ENCODE measurements at places on chromosomes 4 and X.

DNA sequence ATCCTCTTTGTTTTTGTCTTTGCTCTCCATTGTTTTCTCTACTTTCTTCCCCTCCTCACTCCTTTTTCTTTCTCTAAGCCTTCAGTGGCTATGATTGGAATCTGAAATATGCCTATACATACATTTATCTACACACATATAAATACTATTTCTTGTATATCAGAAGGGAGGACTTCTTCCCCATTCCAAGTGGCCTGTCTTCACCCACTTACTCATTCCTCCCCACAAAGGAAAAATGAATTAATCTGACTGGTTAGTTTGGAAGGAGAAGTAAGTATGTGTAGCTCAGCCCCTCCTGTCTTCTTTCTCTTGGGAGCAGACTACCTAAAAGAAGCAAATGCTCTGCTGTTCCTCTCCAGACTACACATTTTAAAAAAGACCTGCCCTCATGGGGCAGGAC is 17.7 kb downstream of the GUCY2F start:
- no peak for DNase-seq

DNA sequence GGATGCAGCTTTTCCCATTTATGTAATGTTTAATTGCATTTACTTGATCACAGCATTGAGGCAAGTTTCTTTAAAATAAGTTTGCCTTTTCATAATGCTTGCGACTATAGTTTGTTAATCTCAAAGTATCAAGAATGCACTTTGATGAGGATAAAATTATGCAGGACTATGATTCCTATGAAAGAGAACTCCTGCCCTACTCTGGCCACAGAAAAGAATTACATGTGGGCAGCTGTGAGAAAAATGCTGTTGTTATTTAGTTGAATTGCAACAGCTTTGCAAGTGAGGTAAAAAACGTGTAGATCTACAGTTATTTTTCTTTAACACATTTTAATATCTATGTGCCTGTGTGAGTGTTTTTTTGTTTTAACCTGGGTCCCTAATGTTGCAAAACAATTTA is 12.5 kb upstream of the OSTC start:
- DNase-seq, result no peak

DNA sequence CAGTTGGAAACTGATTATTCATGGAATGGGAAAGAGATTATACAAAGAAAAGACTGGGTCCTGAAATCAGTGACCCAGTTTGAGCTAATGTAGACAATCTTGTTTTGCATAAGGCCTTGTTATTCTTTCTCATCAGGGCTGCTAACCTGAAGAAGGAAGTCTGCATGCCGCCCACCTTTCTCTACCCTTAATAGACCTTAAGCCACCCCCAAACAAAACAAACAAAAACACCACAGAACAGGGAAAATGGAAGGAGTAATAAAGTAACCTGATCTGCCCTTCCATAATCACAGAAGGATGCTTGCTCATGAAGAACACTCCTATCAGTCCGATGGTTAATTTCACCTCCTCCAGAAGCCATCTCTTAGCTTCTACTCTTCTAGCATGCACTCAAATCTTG is 288.1 kb downstream of the FRMPD4 start:
- no peak for DNase-seq

DNA sequence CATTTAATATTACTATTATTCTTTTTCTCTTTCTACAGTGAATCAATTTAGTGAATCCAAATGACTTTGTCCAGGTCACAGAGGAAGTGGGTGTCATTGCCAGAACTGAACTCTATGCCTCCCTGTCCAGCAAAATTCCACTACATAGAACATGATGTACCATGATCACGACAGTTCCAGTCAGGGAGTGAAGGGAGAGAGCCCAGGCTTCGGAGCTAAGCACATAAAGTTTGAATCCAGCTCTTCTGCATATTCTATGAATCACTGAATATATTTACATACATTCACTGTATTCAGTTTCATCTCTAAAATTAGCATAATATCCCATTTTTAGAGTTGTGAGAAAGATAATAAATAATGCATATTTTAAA is 17.4 kb downstream of the ARHGEF38 start:
- DNase-seq, result no peak

DNA sequence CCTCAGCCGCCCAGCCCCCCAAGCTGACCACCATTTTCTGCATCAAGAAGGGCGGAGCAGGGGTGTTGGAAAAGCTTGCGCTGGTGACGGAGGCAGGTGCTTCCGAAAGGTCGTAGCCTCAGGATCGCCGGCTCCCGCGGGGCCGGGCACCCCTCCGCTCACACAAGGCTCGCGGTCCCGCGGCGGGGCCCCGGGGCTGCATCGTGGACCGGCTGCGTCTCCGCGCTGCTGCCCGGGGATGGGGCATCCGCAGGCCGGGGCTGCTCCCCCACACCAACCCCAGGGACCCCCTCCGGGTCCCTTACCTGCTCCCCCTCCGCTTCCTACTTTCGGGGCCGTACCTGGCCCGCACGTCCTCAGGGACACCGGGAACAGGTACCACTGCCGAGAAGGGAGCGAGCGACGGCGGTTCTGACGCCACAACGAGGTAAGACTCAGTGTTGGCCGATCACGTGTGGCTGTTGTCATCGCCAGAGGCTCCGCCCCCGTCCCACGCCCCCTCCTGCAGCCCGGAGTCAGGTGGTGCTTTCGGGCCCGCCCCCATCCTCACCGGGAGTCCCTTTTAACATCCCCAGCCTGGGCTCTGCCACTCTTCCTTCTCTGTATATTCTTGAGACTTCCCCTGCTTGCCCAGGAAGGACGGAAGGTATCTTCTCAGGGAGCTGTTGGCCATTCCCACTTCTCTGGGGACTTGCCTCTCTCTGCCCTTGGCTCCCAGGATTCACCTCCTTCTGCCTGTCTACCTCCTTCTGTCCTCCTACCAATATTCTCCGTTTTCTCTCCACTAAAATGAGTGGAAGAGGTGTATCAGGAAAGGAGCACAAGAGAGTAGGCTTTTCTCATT is at the start of gene BEX2:
Gene BEX2, minus strand, starts transcription at position 436 of the 844 bp plus-strand sequence. CDS start 1,014 bp downstream, outside the sequence.
- DNase-seq, result peak; percentile 41

DNA sequence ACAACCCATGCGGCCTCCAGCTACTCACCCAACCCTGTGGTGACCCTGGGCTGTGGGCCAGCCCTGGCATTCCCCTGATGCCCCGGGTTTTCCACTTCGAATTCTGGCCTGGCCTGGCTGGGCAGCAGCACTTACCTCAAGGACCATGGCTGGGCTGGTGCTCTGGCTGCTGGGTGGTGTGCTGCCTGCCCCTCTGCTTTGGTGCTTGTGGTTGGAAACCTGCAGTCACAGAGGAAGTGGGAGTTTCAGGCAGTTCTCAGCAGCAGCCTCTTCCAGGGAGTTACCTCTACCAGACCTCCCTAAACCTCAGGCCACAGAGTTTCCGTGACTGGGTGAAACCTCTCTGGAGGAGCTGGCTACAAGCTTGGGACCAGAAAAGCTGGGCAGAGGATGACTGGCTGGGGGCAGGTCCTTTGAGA is at the start of gene CXCR3:
Gene CXCR3, minus strand, starts transcription at position 209 of the 419 bp plus-strand sequence. Its CDS starts 62 bp downstream, at position 147.
- DNase-seq, result no peak

DNA sequence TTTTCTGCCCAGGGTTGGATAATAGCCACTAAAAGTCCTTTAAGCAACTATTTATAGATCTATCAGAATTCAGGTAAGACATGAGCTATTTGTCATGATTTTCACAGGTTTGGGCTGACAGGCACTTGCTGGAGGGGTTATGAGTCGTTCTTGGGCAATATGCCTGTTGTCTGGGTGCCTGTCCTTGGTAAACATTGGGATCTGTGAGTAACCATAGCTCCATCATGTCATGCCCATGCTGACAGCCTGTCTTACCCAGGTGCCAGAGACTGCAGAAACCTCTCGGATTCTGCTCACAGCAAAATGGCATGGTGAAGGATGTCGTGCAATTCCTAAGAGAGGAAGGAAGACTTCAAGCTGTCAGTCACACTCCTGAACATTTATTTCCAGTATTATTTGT is 116.0 kb upstream of the PUDP start:
- no peak for DNase-seq

DNA sequence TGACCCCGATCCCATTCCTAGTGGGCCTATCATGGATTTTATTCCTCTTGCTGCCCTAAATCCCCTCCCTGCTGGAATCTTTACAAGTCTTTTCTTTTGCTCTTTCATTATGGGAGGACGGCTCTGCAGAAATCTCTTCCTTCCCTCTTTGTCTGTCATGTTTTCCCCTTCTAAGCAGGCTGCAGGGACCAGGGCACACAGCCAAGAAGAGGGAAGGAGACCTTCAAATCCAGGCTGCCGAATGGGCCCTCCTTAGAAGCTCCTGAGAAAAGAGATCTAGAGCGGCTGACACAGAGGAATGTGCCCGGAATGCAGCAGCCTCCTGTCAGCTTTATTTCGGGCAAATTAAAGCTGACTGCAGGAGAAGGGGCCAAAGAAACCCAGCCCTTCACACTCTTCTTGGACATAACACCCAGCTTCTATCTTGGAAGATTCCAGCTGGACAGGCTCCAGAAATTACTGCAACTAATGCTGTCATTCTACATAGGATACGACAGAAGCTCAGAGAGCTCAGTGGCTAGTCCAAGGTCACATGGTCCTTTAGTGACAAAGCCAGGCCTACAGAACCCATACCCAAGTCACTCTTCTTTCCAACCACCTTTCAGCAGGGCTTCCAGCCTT is 187.8 kb upstream of the NHS start:
- DNase-seq, result no peak

DNA sequence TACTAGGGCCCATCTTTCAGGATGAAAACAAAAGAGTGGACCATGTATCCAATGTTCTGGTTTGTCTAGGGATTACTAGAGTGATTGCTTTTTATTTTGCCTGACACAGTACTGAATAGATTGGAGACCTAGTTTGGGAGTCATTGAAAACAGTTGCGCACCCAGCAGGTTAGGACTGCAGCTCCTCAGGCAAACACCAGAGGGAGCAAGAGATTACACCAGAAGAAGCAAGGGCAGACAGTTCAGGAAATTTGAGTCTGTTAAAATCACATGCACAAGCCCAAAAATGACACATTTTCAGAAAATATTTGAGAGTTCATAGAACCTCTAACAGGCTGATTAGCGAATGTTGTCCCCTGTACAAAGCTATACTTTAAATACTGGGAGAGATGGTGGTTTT is 55.6 kb downstream of the CYLC1 start:
- no peak for DNase-seq

DNA sequence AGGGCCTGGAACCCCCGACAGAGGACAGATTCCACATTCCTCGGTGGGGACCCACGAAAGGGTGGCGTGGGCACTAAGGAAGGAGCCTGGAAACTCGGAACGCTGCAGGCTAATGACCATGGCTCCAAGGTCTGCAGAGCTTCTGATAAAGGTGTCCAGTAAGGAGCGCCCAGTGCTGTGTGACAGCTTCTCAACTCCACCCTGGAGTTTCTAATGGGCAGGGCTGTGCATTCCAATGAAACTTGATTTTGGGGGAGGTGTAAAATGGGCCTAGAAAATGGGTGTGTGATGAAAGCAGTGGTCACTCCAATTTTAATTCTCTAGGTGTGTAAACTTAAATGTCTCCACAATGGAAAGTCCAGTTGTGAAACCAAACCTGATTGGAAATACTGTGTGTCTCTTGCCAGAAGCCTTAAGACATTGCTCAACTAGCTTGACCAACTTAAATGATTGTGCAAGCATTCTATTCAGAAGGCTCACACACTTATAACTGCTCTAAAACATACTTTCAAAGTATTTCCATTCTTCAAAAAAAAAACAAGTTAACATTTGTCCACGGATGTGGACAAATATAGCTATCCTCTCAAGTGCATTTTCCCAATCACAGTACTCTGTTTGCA is 52.1 kb downstream of the XAGE2 start:
- DNase-seq, result no peak

All from HTR-8/SVneo (cell line).